Stomach (tissue), 19 donors: ENCODE measurements at places on chromosomes 6 and 20.

DNA sequence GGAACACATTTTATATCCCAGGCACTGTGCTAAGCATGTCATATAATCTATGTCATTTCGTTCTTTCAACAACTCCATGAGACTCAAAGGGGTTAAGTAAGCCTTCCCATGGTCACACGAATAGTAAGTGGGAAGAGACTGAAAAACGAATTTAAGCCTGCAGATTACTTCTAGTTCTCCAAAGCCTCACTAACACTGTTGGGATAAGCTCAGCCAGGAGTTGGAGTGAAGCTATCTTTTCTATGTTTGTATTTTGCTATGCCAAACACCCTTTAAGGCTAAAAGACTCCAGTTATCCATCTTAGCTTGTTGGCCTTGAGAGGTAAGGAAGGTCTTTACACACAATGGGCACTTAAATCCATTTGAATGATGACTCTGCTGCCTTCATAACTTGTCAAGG is 148.1 kb upstream of the UST start:
- no peaks in the 10 kb centered on the region for H3K4me1 ChIP-seq
- peak overlapping the region; percentile 2 for H3K27ac ChIP-seq
- no peak overlapping the region for H3K4me3 ChIP-seq
- H3K36me3 ChIP-seq = no peaks in the 10 kb centered on the region
- no peaks in the 10 kb centered on the region for H3K27me3 ChIP-seq
- DNase-seq = no peak

- peak; percentile 95 for DNase-seq
- peak overlapping the region; percentile 70 for H3K4me3 ChIP-seq
- no peaks in the 10 kb centered on the region for H3K27me3 ChIP-seq
Measured at GRCh38 chr20:32483351-32484224, 101.5 kb downstream of the NOL4L start.

GRCh38 chr20:63004607-63005364 is 2.0 kb downstream of the BHLHE23 start:
- no peak for DNase-seq
- H3K27me3 ChIP-seq = peaks cover 100% of the 10 kb centered on the region

DNA sequence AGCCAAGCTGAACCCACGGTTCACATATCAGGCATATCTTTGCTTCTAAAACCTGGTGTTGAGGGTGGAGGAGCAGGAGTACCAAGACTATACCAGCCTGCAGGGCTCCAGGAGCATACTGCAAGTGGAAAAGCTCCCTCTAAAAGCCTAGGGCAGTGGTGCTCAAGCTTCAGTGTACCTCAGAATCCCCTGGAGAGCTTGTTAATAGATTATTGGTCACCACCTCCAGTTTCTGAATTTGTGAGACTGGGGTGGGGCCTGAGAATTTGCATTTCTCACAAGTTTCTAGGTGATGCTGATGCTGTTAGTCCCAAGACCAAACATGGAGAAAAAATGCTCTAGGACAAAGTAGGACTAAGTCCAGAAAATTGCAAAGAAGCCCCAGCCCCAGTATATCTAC is 65.4 kb downstream of the FILIP1 start:
- H3K27me3 ChIP-seq = no peaks in the 10 kb centered on the region
- no peak overlapping the region for H3K4me3 ChIP-seq
- H3K4me1 ChIP-seq = no peaks in the 10 kb centered on the region
- no peak overlapping the region for H3K27ac ChIP-seq

GRCh38 chr6:112660626-112661025 is 313.5 kb downstream of the RFPL4B start:
- H3K27me3 ChIP-seq = no peaks in the 10 kb centered on the region
- no peak overlapping the region for H3K4me3 ChIP-seq
- no peaks in the 10 kb centered on the region for H3K36me3 ChIP-seq
- H3K27ac ChIP-seq = no peak overlapping the region
- no peak for DNase-seq

DNA sequence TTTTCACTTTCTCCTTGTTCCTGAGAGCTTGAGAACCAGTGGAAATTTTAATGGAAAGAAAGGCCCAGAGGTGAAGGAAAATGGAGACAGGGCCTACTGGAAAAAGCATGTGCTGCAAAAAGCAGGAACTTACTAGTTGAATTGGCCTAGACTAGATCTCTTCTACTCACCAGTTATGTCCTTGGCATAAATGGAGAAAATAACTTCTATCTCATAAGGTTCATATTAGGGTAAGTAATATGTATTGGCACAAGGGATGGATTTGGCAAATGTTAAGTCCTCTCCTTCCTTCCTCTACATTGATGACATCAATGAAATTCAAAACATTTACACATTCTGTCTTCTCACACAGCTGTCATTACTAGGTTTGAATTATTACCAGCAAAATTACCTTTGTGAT is 74.0 kb downstream of the NDUFAF5 start:
- H3K4me3 ChIP-seq = no peak overlapping the region
- H3K36me3 ChIP-seq = no peaks in the 10 kb centered on the region
- DNase-seq = no peak
- H3K27ac ChIP-seq = no peak overlapping the region
- no peaks in the 10 kb centered on the region for H3K4me1 ChIP-seq

- no peak overlapping the region for H3K27ac ChIP-seq
- no peak overlapping the region for H3K4me3 ChIP-seq
- H3K4me1 ChIP-seq = peaks cover 10% of the 10 kb centered on the region
- DNase-seq = no peak
- no peaks in the 10 kb centered on the region for H3K36me3 ChIP-seq
Measured at GRCh38 chr6:135176464-135176863, 4.6 kb upstream of the MYB start.

DNA sequence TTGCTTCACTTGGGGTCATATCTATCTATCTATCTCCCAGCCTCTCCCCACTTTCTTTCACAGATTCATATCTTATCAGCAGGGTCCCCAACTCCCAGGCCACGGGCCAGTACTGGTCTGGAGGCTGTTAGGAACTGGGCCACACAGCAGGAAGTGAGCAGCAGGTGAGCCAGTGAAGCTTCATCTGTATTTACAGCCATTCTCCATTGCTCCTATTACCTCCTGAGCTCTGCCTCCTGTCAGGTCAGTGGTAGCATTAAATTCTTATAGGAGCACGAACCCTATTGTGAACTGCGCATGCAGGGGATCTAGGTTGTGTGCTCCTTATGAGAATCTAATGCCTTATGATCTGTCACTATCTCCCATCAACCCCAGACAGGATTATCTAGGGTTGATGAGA is 14.8 kb upstream of the TAB2 start:
- no peak overlapping the region for H3K4me3 ChIP-seq
- DNase-seq = no peak
- H3K27ac ChIP-seq = no peak overlapping the region
- H3K4me1 ChIP-seq = no peaks in the 10 kb centered on the region
- H3K36me3 ChIP-seq = no peaks in the 10 kb centered on the region

DNA sequence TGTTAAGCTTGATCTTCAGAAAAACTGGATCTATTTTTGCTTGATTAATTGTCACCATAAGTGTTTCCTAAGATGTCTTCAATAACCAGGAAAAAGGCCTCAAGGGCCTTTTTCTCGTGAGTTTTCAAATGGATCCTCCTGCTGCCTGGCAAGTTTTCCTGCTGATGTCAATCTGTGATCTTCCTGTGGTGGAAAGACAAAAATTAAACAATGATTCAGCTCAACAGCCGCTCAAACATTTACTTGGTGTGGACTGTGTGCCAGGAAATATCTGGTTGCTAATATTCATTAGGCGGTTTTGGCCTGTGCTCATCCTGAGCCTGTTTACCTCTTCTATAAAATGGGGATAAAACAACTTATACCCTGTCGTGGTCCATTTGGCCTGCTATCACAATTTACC is 35.4 kb upstream of the SSTR4 start:
- H3K27ac ChIP-seq = no peak overlapping the region
- H3K4me3 ChIP-seq = no peak overlapping the region
- H3K4me1 ChIP-seq = no peaks in the 10 kb centered on the region
- no peak for DNase-seq

- H3K27me3 ChIP-seq = no peaks in the 10 kb centered on the region
- no peak overlapping the region for H3K27ac ChIP-seq
- no peak for DNase-seq
Measured at GRCh38 chr20:47863315-47863965, 78.2 kb upstream of the SULF2 start.

DNA sequence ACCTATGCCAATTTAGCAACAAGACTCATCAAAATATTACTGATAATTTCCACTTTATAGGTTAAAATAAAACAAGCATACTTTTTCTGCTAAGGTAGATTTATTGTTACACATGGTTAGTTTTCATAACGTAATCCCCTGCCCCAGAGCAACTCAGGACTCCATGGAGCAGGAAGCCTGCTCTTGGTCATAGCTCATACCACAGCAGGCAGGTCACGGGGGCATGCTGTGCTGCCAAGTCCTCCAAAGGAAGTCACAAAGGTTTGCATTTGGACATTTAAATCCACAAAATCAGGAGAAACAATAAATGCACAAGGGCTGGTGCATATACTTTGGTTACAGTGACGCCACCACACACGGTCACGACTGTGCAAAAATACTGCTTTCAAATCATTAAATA is 12.5 kb downstream of the GZF1 start:
- peaks cover 24% of the 10 kb centered on the region for H3K36me3 ChIP-seq
- no peak overlapping the region for H3K4me3 ChIP-seq
- no peak overlapping the region for H3K27ac ChIP-seq
- DNase-seq = peak; percentile 29
- H3K4me1 ChIP-seq = no peaks in the 10 kb centered on the region

DNA sequence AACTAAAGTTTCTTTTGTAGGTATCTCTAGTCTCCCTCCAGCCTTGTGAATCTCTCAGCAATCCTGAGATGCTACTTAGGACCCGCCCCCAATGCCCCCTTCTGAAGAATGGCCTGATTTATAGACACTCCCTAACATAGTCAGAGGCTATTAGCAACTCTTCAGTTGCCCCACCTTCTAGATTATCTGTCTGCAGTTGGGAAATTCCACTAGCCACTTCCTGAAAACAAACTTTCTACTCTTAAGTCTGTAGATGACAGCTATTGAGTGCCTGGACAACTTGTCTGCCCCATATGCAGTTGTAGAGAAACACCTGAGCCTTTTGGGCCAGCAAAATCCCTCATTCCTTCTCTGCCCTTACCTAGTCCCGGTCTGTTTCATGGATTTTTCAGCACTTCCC is 188.2 kb upstream of the PREP start:
- no peaks in the 10 kb centered on the region for H3K27me3 ChIP-seq
- no peaks in the 10 kb centered on the region for H3K36me3 ChIP-seq
- no peak for DNase-seq
- H3K4me3 ChIP-seq = no peak overlapping the region
- peaks cover 22% of the 10 kb centered on the region for H3K4me1 ChIP-seq
- no peak overlapping the region for H3K27ac ChIP-seq

- DNase-seq = no peak
- H3K36me3 ChIP-seq = no peaks in the 10 kb centered on the region
- no peaks in the 10 kb centered on the region for H3K27me3 ChIP-seq
Measured at GRCh38 chr6:22605736-22606135, 36.4 kb downstream of the HDGFL1 start.

- no peaks in the 10 kb centered on the region for H3K27me3 ChIP-seq
- no peak overlapping the region for H3K4me3 ChIP-seq
- H3K4me1 ChIP-seq = no peaks in the 10 kb centered on the region
- DNase-seq = no peak
- no peak overlapping the region for H3K27ac ChIP-seq
Measured at GRCh38 chr6:24139639-24140038, 13.6 kb downstream of the NRSN1 start.

GRCh38 chr20:23889775-23890187 is 10.2 kb upstream of the CST5 start:
- H3K4me3 ChIP-seq = no peak overlapping the region
- no peaks in the 10 kb centered on the region for H3K36me3 ChIP-seq
- H3K4me1 ChIP-seq = no peaks in the 10 kb centered on the region

DNA sequence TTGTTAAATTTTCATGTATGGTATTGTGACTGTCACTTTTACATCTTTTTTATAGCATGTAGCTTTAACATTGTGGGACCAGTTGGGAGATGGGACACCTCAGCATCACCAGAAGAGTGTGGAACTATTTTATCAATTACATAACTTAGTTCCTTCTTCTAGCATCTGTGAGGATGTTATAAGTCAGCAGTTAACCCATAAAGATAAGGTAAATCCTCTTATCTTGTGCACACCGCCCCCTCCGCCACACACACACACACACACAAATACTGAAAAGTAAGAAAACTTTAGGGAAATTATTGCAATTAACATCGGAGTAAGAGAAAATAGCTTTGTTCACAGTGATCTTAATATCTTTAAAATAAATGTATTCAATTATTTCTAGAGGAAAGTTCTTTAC is 60.9 kb downstream of the PGM3 start:
- peaks cover 87% of the 10 kb centered on the region for H3K36me3 ChIP-seq
- H3K4me1 ChIP-seq = no peaks in the 10 kb centered on the region
- no peak overlapping the region for H3K27ac ChIP-seq
- no peak for DNase-seq
- no peaks in the 10 kb centered on the region for H3K27me3 ChIP-seq
- H3K4me3 ChIP-seq = no peak overlapping the region

DNA sequence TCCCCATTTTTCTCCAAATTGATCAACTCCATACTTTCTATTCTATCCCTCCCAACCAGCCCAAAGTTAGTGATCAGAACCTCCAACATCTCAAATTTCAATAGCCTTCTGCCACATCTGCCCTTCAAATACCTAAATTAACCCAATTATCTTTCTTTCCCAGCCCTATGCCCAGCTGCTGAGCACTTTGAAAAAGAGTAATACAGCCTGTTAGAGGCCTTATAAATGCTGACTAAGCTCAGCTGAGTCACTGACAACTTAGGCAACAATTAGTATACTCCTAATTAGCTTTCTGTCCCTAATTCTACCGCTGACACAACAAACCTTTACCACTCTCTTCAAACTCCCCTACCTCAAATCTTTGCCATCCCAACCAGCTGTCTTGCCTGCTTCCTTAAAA is 23.5 kb downstream of the RUNX2 start:
- H3K27me3 ChIP-seq = no peaks in the 10 kb centered on the region
- H3K36me3 ChIP-seq = no peaks in the 10 kb centered on the region
- no peak for DNase-seq
- H3K4me3 ChIP-seq = no peak overlapping the region
- no peaks in the 10 kb centered on the region for H3K4me1 ChIP-seq
- H3K27ac ChIP-seq = no peak overlapping the region

DNA sequence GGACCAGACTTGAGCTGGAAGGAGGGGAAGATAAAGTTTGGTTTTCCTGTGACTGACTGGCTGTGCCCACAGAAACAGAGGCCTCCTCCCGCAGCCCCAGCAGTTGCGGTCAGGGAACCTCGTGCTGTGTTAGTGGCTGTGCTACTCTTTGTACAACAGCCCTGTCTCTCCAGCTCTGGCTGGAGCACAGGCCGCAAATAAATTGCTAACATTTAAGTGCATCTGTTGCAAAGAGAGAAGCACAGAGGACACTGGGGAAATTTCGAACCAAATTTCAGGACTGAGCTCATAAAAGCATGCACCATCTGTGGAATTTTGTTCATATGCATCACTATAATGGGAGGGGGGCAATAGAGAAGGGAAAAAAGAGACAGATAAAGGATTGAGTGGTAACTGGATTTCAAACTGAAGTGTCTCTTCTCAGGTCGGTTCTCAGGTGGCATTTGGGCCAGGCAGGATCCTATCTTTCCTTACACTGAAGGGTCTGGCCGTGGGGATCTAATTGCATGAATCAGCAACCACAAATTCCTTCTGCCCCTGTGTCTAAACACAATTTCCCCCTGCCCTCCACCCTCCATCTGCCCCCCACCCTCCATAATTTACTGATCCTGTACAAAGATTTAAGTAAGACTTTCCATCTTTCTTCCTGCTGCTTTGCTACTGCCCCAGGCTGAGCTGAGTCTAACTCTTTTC is 88.9 kb upstream of the ATXN1 start:
- no peaks in the 10 kb centered on the region for H3K36me3 ChIP-seq
- H3K27me3 ChIP-seq = no peaks in the 10 kb centered on the region
- no peak for DNase-seq
- no peaks in the 10 kb centered on the region for H3K4me1 ChIP-seq
- no peak overlapping the region for H3K4me3 ChIP-seq
